ENCODE measurements at places on chromosomes 11 and 22.

DNA sequence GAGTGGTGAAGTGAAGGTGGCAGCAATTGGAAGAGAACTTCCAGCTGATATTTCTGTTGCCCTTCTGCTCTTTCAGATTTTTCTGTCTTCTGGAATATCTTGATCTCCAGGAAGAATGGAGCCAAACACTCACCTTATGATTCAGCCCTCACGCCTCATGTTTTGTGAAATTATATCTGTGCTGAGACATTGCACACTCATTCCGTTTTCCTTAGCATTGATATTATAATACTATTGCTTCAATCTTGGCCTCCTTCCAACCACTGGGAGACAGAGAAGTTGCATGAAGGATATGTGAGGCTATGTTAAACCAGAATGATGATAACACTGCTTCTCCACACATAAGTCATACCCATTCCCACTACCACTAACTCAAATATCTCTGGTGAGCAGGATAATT lies 177.9 kb downstream of the ETS1 start:
- no peak for DNase-seq

- DNase-seq: no peak
Observed at GRCh38 chr11:33920838-33921613, 29.1 kb upstream of the LMO2 start.

GRCh38 chr22:46263216-46263590 lies at the start of gene PKDREJ:
PKDREJ (minus strand) TSS chr22:46263343; CDS start chr22:46263322, 21 bp downstream.
- no peak for DNase-seq

DNA sequence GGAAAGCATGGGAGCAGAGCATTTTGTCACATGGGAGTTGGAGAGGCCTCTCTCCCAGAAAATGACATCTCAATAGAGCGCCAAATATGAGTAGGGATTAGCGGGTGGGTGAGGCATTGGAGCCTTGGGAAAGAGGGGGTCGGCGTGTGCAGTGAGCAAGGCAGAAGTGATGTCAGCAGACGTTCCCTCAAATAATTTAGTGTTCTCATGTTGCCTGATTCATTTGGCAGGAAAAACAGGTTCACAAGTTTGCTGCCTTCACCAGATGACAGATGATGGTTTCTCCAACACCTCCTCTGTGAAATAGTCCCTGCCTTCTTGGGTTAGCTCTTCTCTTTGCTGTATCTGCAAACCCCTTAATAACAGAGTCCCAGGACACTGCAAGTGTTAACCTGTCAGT lies 118.5 kb upstream of the ARHGAP20 start:
- no peak for DNase-seq

DNA sequence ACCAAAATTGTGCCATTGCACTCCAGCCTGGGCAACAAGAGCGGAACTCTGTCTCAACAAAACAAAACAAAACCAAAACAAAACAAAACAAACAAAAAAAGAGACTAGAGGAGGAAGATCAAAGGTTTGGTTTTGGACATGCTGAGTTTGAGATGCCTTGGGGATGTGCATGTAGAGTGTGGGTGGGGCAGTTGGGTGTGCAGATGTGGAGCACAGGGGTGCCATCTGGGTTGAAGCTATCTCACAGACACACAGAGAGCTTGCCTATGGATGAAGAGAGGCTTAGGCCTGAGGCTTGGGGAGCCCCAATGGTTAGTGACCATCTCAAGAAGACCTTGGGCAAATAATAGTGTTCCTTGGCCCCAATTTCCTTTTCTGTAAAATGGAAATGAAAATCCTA lies 45.8 kb upstream of the EIF3D start:
- no peak for DNase-seq

GRCh38 chr22:37100589-37101127 lies 8.9 kb downstream of the TMPRSS6 start:
- DNase-seq: no peak

- no peak for DNase-seq
Observed at GRCh38 chr22:32375678-32376450, 18.2 kb downstream of the RFPL3 start.

DNA sequence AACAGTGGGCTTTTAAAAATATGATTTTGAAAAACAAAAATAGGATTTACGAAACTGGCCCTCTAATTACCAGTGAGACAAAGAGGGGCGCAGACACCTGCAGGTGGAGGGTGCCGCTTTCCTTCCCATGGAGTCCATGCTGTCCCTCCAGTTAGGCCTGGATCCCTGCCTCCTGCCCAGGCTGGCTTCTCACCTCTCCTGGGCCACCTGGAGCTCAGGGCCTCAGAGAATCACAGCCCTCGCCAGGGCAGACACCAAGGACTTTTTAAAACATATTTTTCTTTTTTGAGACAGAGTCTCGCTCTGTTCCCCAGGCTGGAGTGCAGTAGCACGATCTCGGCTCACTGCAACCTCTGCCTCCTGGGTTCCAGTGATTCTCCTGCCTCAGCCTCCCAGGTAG lies 1437.2 kb downstream of the TBC1D22A start:
- DNase-seq: no peak

DNA sequence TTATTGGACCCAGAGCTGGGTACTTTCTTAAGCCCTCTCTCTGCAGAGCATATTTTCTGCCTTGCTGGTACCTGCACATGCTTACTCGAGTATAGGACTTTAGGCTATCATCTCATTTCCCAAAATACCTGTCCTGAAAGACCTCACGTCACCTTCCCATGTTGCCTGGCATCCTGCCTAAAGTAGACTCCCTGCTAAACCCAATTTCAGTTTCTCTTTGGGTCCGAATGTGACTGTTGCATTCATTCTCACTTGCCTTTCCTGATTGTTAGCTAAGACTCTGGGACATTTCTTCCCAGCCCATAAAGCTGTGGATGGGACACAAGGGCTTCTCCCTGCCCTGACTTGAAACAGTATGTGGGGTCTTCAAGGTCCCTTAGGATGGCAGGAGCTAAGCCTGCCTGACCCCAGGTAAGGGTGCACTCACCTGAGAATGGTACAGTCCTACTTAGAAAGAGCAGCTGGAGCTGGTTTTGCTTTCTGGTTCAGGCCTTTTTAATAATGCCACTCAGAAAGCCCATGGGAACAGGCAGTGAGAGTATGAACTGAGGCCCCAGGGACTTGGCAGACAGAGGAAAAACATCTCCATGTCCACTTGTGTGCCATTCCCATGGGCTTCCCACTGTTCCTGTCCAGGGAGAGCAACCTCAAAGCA lies 12.9 kb downstream of the OR51E2 start:
- no peak for DNase-seq

DNA sequence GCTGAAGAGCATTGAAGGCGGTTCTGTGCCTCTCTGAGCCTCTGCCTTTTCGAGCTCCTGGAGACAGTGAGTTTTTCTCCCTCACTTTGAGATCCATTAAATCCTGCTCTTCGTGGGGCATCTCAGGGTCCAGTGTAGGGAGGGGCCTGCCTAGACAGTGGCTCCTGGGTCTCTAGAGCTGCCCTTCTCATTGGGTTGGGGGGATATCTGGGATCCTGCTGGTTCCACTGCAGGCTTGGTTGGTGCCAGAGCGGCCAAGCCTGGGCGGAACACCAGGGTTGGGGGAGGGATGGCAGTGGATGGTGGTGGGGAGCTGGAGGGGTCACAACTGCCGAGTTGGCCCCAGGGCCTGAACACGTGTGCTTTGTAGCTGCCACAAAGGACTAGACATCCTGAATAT lies 52.2 kb upstream of the CARS1 start:
- no peak for DNase-seq

DNA sequence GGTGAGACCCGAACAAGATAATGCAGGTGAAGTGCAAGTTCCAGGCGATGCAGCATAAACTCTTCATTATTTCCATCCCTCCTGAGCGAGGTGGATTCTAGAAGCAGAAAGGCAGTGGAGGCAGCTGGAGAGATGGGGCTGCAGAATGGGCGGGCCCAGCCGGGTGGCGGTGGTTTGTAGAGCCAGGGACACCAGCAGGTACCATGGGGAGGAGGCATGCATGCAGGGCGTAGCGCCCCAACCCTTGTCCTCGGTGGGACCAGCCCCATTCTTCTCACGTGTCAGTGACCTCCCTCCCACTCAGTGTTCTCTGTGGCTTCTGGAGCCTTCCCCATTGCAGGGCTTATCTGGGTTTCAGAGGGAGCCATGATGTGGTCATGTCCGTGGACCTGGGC lies 38.0 kb downstream of the MPPED1 start:
- no peak for DNase-seq

GRCh38 chr11:107752949-107753822 lies 41.3 kb upstream of the SLN start:
- no peak for DNase-seq

DNA sequence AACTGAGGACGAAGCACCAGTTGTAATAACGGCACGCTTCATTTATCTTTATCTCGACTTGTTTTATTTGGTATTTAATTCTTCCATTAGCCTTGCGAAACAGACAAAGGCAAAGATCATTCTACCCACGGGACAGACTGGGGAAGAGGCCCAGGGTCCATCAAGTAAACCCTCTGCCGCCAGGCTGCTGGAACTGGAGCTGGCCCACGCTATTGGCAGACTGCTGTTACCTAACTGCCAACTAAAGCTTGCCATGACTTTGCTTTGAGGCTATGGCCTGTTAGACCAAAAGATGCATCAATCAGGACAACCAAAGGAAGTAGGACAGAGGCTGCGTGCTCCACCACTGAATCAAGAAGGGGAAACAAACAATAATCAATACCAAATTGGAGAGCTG lies 780 bp upstream of the TMEM218 start:
- DNase-seq: no peak

DNA sequence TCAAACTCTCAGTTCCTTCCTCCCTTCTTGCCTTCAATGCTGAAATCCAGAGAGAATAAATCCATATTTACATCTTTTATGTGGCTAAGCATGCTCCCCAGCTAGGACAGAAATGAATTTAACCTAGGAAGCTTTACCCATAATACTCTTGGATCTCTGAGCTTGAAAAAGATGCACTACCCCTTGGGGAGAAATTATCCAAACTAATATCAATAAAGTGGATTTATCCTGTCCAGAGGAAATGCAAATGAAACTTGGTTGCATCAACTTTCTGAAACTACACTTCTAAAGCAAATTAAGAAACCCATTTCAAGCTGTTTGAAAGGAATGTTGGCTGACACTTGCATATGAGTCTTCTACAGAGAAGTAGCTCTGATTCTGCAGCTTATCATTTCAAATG lies 347.9 kb downstream of the TTC28 start:
- DNase-seq: no peak

DNA sequence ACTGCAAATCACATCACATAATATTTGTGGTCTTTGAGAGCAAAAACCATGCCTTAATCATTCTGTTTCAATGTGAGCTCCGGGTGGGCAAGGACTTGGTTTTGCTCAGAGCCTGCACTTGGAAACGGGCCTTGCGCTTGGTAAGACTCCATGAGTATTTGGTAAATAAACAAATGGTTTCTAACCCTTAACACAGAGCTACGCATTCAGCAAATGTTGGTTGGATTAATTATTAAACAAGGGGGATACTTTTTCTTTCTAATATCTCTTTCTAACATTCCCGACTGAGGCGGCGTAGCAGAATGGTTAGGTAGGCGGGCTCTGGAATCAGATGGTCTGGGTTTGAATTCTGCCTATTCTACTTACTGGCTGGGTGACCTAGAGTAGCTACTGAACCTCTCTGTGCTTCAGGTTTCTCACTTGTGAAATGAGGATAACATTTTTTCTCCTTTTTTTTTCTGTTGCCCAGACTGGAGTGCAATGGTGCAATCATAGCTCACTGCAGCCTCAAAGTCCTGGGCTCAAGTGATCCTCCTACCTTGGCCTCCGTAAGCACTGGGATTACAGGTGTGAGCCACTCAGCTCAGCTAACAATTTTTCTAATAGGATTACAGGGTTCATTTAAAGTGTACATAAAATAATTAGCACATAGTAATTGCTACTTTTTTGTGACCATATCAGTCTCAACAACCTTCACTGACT lies 3.4 kb upstream of the FAM83F start:
- DNase-seq: no peak

DNA sequence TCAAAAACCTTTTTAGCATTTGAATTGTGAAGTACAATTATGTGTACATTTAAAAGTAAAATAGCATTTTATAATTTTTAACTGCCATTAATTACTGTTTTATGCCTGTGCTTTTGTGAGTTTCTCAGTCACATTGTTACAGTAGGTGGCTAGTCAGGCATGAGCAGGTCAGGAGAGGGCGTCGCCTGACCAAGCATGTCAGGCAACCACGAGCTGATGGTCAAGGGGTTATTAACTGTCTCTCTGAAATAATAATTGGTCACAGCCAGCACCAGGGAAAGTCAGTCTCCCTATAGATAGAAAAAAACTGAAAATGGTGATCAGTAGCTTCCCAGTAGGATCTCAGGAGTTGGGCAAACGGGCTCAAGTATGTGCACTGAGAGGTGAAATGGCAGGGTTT lies 19.4 kb upstream of the CCDC81 start:
- DNase-seq: no peak

GRCh38 chr11:42976636-42977217 lies 335.1 kb upstream of the API5 start:
- DNase-seq: no peak

- DNase-seq: no peak
Observed at GRCh38 chr11:34267013-34267412, 90.8 kb downstream of the ABTB2 start.

GRCh38 chr11:113796663-113797259 lies 17.2 kb downstream of the CLDN25 start:
- DNase-seq: no peak

DNA sequence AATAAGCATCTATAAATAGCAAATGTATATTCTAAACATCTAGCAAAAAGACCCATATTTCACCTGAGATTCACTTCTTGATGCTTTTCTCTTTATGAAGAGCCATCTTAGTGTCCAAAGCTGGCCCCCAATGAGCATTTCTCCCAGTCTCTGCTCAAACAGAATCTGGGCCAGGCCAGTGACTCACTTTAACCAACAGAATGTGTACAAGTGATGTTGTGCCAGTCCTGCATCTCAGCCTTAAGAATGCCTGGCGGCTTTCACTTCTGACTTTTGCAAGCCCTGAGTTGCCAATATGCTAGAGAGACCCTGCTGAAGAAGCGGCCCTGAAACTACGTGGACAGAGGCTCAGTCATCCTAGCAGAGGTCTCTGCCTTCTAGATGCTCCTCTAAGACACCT lies 6.9 kb upstream of the COPB1 start:
- no peak for DNase-seq

- DNase-seq: no peak
Observed at GRCh38 chr11:3022300-3022967, 30.3 kb upstream of the NAP1L4 start.

- DNase-seq: no peak
Observed at GRCh38 chr11:47857892-47858543, 9.9 kb upstream of the NUP160 start.

DNA sequence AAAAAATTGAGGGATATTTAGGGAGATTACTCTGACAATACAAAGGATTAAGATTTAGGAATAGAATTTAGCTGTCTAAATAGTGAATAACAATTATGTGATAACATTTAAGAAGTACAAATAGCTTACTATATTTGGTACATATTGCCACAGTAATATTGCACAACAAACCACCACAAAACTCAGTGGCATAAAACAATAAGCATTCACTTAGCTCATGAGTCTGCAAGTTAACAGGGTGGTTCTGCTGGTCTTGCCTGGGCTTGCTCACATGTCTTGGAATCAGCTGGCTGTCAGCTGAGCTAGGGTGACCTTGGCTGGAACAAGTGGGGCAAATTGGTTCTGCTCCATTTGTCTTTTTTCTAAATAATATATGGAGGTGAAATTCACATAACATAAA lies 115.1 kb downstream of the DCDC1 start:
- DNase-seq: no peak

Measured in activated T-helper 1 cell treated with Interleukin-2 at 50 U/mL for 16 hours (primary cell).